ENCODE measurements at places on chromosomes 3 and 15. TPM values are rescaled to one million over a fixed set of nuclear protein-coding genes. Genes with fewer than 3 reads are reported as not detected.

SEMA3F gene
- not detected for total RNA-seq

PLSCR5 gene
- not detected for total RNA-seq

TMF1 gene
- total RNA-seq, result 46.8 TPM

MKRN3 gene
- 1.1 TPM for total RNA-seq

FRMD4B gene
- 49.0 TPM for total RNA-seq

DENND6A gene
- total RNA-seq, result 27.6 TPM
